NCI-H2081 (cell line): ENCODE measurements at places on chromosomes 1 and 21.
A peak's percentile ranks its signal among the peaks of the same experiment; 100 is the strongest.

GRCh38 chr1:171916315-171916771 lies 75.0 kb downstream of the DNM3 start:
- no peak for DNase-seq

DNA sequence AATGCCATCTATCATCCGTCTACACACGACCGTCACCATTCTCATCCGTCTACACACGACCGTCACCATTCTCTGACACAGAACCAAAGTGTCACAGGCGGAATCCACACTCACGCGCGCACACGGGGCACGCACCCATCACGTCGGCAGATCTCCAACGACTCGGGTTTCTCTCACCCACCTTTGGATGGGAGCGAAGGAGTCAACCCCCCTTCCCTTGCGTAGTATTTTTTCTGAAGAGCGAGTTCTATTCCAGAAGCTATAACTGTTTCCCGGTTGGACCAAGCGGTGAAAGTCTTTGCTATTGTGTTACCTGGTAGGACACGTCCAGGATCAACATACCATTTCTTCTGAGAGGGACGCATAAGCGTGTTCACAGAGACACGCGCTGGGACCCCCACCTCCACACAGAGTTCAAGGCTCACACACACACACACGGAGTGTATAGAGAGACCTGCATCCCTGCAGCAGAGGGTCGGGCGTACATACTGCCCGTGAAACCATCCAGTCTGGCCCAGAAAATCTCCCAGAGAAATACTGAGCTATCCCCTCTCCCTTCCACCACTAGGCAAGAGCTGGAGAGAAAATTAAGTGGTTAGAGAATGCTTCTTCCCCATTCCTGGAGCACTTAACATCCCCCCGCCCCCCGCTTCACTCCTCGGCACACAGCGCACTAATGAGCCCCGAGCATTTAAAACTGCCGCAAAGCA lies 741 bp downstream of the DUSP10 start:
- peak; percentile 43 for DNase-seq

DNA sequence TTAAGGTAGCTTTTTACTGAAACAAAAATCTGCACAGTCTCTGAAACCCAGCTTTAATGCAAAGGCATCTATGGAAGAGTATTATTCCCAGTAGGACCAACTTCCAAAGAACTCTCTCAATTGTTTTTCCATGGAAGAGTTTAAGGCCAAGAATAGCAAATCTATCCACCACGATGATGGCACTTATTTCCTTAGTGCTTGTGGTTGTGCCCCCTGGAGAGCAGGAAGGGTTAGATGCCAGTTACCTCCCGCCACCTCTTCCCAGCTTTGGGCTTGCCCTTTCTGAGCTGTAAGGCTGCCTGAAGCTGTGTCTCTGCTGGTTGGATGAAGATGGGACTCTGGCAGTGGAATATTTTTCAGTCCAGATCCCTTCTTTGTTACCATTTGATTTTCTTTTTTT lies 4.8 kb upstream of the ATP1A1 start:
- DNase-seq: no peak

DNA sequence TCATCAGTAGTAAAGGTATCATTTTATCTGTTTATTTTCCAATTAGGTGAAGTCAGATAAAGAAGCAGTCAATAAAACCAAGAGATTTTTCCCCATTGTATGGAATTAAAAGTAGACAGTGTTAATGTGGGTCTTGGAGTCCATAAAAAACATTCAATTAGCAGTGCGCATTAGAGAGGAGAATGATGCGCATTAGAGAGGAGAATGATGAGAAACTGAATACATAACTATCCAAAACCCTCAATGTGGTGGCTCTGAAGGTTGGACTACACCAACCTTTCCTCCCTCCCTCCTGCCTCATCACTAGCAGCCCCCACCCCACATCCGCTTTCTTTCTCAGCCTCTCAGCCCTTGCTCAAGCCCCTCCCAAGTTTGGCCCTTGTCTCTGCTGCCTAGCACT lies 99.5 kb downstream of the DAB1 start:
- DNase-seq: no peak

DNA sequence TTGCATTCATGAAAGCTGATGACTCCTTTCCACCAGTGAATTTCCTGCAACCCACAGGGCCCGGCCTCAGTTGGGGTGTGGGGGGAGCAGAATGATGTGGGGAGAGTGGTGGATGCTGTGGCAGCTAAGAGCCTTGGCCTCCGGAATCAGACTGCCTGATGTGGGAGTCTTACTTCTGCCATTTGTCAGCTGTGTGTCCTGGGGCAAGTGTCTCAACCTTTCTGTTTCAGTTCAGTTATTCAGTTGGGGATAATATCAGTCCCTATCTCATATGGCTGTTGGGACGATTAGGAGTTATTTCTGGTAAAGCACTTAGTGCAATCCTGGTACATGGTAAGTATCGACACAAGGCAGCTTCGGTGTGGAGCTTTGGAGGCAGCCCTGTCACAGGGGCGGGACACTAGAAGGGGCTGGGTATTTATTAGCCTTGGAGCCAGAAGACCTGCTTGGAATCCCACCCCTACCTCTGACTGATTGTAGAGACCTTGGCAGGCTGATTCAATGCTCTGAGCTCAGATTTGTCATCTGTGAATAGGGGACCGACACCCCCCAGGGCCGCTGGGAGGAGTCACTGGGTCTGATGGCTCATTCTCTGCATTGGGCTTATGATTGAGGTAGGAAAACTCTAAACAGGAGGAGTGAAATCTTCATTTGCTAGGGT lies 19.6 kb downstream of the ARHGEF10L start:
- DNase-seq: no peak

- no peak for DNase-seq
Measured at GRCh38 chr1:31196685-31197084, 43.0 kb downstream of the NKAIN1 start.

DNA sequence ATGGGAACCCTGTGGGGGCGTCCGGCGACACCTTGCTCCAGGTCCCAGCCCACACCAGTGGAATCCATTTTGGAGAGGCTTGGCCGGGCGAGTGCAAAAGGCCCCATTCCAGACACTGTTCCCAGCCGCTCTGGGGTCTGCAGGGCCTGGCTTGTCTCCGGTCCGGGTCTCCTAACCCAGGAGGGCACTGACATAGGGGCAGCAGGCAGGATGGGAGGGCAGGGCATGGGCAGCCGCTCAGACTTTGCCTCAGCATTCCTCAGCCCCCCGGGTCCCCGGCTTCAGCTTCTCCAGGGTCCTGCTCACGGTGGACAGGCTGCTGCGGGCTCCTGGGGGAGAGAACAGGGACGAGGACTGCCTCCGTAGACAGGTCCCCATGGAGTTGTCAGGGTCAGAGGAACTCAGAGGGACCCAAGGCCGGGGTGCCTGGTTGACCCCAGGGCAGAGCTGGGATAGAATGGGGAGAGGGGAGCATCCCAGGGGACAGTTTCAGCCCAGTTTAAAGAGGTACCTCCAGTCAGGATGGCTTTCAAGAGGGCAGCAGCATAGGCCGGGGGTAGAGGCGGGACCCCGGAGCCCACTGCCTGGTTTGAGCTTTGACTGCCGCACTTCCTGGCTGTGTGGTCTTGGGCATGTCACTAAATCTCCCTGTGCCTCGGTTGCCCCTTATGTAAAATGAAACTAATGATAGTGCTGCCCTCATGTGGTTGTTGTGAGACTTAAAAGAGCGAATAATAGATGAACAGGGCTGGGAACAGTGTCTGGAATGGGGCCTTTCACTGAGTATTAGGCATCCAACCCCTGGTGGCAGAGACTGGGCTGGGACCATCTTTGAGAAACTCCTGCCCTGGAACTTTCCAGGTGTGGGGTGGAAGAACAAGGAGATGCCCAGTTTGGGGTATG lies 3.7 kb downstream of the KNCN start:
- peak; percentile 30 for DNase-seq

- no peak for DNase-seq
Measured at GRCh38 chr1:245855846-245856730, 651.0 kb downstream of the SMYD3 start.

- DNase-seq: no peak
Measured at GRCh38 chr1:10980094-10980577, 32.3 kb upstream of the TARDBP start.

GRCh38 chr1:161128591-161129420 lies 3.7 kb downstream of the DEDD start:
- no peak for DNase-seq

GRCh38 chr1:1407636-1408318 lies 684 bp upstream of the MRPL20 start:
- no peak for DNase-seq

DNA sequence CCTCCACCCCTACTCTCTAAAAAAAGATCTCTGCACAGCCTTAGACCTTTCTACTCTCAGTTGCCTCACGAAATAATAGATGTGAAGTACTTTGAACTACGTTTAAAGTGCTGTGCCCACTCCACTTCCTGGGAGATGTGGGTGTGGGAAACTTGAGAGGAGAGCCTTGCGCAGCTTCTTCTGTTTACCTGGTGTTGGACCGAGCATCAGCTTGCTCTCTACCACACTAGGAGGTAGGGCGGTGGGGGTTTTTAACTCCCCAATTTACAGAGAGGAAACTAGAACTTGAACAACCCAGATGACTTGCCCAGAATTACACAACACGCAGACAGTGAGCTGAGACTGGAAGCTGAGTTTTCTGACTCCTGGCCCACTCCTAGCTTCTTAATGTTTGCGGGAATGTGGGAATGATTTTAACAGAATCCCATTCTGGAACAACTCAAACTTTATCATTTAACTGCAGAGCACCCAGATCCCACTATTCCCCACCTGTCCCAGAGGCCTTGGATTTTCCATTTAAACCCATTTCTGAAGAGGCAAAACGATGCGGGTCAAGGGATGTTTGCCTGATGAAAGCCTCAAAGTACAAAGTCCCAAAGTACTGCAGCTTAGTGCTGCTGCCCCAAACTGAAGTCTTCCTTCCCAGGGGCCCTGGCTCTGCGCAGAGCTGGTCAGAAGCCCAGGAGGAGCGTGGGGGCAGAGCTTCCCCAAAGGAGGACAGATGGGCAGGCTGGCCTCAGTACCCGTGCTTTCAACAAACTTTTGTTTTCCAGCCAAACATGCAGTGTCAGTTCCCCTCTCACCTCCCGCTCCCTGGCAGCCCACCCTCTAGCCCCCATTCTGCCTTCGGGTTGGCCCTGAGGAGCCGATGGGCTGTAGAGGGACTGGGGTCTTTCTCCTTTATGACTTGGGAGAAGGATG lies 19.0 kb downstream of the BTG2 start:
- DNase-seq: no peak

- no peak for DNase-seq
Measured at GRCh38 chr1:3012456-3013291, 8.6 kb upstream of the ACTRT2 start.

GRCh38 chr1:57440096-57440495 lies 16.2 kb upstream of the DAB1 start:
- no peak for DNase-seq
